ENCODE measurements at places on chromosomes 12 and 14.

- DNase-seq, result no peak
These were observed 1766.9 kb upstream of the SEL1L start for GRCh38 chr14:83300476-83301064.

DNA sequence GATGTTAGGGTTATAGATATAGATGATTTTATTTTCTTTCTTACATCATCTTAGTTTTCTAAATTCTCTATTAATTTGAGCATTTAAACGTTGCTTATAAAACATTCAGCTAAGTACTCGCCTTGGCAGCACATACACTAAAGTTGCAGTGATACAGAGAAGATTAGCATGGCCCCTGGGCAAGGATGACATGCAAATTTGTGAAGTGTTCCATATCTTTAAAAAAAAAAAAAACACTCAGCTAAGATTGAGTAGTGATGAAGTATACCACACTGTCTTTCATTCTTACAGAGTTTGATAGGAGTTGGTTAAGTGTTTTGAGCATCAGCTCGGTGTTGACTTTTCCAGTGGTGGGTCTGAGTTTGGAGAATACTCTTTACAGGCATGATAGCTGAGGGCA is 72.3 kb downstream of the FRMD6 start:
- DNase-seq, result no peak

DNA sequence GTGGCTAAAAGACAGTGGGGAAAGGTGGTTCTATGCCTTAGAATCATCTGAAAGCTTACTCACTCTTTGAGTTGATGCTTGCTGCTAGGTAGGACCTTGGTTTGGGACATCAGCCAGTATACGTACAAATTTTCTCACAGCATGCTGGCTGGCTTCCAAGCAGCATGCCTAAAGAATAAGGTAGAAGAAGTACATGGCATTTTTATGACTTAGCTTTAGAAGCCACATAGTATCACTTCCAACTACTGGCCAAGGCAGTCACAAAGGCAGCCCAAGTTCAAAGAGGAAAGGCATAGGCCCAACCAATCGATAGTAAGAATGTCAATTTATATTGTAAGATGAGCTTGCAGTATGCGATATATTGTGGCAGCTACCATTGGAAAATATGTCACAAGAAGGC is 284.2 kb upstream of the CAND1 start:
- no peak for DNase-seq

- DNase-seq, result peak; percentile 82
These were observed 9.7 kb upstream of the RIN3 start for GRCh38 chr14:92503756-92504491.

DNA sequence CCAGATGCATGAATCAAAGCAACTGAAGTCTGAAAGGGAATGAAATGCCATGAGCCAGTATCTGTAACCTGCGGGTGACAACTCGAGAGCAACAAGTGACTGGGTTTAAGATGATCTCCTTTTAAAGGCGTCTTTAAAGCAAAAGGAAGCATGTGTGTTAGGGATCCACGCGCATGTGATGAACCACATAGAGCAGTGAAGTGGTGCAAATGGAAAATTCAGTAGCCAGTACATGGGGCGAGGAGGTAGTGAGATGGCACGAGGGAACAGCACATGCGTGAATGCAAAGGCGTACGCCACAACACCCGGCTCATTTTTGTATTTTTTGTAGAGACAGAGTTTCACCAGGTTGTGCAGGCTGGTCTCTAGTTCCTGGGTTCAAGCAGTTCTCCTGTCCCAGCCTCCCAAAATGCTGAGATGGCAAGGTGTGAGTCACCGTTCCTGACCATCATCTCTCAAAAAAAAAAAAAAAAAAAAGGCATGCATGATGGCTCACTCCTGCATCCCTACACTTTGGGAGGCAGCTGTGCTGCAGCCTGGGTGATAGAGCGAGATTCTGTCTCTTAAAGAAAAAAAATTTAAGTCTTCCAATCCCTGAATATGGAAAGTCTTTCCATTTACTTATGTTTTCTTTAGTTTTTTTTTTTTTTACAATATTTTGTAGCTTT is 24.6 kb upstream of the BCL7A start:
- no peak for DNase-seq

DNA sequence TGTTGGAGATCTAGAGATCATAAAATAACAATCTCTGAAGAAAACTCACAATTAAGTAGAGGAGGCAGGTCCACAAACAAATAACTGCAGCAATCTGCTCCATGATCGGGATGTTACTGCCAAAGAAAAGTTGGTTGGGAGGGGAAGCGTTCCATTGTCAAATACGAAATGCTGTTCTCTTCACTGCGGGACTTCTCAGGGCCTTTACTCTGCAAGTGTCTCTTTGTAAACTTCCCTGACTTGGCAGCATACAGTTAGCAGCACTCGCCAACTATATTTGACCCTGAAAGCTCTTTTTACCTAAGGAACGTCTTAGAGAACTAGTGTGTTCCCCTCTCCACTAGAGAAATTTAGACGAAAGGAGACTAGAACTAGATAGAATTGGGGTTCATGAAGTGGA is 780.7 kb upstream of the TBX3 start:
- DNase-seq, result no peak

DNA sequence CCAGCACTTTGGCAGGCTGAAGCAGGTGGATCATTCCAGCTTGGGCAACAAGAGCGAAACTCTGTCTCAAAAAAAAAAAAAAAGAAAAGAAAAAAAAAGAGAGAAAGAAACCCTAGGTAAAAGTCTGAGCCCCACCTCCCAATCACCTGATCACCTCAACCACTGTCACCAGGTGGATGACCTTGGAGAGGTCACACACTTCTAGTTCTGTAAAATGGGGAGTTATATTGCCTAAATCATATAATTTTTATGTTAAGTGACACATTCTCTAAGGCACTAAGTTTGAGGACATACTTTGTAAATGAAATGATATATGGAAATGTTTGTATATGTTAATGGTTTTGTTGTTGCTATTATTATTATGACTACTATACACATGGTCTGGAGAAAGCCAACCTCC is 1.5 kb upstream of the ERBB3 start:
- no peak for DNase-seq

DNA sequence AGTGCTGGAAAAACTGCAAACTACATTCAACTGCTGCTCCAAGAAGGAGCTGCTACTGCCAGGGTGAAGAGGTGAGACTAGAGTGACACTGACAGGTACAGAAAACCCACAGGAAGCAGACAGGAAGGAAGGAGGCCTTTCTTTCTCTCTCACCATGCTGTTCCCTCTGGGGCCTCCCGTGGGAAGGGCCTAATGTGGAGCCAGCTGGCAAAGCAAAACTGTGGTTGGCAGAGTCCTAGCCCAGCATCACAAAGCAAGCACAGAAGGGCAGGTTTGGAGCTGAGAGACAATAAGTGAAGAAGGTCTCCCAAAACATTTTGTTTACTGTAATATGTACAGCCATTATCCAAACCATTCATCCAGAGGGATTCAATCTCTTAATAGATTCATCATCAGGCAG is 122.5 kb upstream of the MAX start:
- no peak for DNase-seq

DNA sequence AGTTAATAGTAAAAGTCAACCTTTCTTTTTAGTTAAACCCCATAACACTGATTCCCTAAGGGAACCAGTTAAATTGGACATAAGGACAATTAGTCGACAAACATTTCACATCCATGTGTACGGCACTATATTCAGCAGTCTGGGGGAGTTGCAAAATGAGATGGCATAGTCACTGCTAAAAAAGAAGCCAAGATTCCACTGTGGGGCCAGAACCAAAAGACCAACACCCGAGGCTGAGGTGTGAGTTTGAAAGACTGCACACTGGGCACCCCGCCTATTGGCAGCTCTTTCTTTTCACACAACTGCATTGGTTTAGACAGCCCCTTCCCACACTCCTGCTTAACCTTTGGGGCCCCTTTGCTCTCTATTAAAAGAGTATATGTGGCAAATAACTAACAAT is 16.7 kb downstream of the SETD3 start:
- DNase-seq, result no peak

DNA sequence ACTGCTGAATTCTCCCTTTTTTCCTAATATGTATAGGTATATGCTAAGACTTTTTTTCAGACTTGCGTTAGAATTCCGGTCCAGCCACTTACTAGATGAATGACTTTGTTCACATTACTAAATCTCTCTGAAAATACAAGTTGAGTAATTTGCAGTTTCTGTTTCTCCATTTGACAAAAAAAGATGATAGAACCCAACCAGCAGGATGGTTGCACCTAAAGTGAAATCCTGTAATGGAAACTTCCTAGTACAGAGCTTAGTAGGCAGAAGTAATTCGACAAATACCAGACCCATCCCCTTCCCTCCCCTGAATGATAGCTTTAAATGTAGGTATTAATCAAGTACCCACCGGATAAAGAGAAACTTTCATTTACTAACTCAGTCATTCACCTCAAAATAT is 113.6 kb upstream of the RAP1B start:
- no peak for DNase-seq

GRCh38 chr14:90624732-90625400 is 191.4 kb downstream of the TTC7B start:
- no peak for DNase-seq

DNA sequence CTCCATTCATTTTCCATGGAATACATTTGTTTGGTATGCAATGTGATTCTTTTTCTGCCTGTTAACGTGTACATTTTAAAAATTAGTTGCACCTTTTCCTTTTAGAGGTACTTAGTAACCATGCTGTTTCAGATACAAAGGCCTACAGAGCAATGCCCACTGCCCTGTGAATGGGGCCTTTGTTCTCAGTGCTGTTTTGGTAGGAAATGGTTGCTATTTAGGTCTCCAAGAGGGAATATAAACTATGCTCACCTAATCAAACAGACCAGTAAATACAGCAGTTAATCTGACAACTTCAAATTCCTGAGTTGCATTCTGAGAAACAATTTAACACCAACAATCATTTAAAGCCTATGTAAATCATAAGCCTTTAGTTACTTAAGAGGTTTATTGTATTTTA is 188.7 kb downstream of the BCAT1 start:
- no peak for DNase-seq

Data from SW 1271 (cell line).